Activated T-cell treated with anti-CD3 and anti-CD28 coated beads, Interleukin-2, amount 50 U/mL, for 4 hours (primary cell): ENCODE measurements at places on chromosomes 7 and 10.

DNA sequence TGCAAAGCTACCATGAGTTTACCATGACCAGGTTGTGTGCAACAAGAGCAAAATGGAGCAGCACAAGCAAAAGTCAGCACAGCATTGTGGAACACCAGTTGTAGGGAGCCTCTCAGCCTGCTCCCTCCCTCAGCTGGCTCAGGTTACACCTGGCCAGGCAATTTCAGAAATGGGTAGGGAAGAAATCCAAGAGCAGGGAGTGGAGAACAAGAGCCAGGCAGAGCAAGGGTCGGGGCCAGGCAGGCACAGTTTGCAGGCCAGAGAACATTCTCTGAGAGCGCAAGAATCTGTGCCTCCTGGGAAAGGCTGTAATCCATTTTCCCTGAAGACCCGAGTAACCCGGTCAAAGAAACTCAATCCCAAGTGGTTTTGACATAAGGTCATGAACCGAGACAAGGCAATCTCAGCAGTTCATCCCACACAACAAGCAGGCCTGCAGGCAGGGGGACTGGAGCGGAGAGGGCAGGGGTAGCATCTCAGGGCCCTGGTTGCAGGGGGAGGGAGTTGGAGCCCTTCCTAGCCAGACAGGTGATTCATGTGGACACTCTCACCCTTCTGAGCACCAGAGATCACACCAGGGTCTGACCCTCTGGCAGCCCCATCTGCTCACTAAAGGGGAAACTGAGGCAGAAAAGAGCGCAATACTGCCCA lies 258.4 kb downstream of the PLXNA4 start:
- DNase-seq: no peak

DNA sequence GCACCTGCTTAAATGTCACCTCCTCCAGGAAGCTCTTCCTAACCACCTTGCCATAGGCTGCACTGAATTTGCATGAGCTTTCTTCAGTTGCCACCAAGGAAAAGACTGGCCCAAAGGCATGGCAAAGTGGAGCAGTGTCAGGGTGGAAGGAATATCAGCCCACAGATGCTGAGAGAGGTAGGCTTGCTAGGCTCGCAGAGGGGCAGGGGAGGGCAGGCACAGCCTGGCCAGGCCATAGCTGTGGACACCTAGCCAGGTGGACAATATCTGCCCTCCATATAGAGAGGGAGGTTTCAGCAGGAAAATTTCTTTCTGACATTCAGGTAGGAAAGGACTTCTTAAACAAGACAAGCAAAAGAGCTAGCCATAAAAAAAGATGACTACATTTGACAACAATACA lies 166.3 kb downstream of the GRID1 start:
- no peak for DNase-seq

GRCh38 chr7:29435167-29435566 lies 128.5 kb upstream of the PRR15 start:
- DNase-seq: no peak

DNA sequence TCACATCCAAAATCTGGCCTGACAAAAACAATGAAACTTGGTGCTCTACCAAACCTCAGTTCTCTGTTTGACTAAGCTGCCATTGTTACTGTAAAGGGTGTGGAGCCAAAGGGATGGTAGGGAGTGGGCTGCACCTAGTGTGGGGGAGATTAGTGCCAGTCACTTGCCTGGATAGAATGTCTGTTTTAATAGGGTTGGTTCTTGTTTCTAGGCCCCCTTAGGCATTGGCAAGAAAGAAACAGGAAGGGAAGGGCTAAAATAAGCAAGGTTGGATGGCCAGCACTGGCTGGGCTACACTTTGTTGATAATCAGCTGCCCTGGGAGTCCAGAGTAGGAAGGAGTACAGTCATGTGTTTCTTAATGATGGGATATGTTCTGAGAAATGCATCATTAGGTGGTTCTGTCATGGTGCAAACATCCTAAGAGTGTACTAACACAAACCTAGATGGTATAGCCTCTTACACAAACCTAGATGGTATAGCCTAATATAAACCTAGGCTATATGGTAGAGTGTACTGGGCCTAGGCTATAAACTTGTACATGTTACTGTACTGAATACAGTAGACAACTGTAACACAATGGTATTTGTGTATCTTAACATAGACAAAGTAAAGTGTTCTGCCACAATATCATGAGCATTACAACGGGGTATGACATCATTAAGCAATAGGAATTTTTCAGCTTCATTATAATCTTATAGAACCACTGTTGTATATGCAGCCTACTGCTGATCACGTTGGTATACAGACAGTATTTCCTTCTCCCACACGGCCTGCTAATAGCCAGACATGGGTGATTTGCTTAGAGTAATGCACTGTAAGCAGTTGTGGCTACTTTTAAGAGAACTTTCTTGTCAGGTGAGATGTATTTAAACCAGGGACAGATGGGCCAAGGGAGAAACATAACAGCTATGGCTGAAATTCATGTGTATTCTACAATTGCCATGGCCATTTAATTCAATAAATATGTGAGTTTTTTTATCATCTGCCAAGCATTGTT lies 15.4 kb downstream of the BBIP1 start:
- DNase-seq: no peak

DNA sequence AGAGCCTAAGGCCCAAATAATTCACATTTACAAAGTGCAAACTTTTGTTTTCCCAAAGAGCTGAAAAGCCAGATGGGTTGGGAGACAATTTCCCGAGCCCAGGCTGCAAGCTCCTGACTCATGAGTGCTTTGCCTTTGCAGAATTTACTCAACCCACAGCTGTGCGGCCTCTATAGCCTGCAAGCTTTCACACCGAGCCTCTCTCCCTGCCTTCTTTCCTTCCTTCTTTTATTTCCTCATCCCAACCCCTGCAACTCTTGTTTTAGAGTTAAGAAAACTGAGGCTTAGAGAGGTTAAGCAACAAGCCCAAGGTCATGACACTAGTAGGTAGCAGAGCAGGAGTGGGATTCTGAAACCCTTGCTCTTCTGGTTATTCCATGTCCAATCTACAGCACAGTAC lies 203.0 kb upstream of the GPR26 start:
- no peak for DNase-seq

- no peak for DNase-seq
Observed at GRCh38 chr7:71429083-71429482, 297.1 kb downstream of the GALNT17 start.

GRCh38 chr7:129423700-129424410 lies 10.4 kb upstream of the STRIP2 start:
- DNase-seq: no peak

- DNase-seq: no peak
Observed at GRCh38 chr7:136958016-136958415, 89.6 kb downstream of the CHRM2 start.

- no peak for DNase-seq
Observed at GRCh38 chr7:101717628-101718357, 88.7 kb upstream of the MYL10 start.

GRCh38 chr7:22361795-22362194 lies 4.8 kb upstream of the RAPGEF5 start:
- DNase-seq: no peak

GRCh38 chr7:19305698-19306097 lies 160.5 kb upstream of the FERD3L start:
- DNase-seq: no peak

DNA sequence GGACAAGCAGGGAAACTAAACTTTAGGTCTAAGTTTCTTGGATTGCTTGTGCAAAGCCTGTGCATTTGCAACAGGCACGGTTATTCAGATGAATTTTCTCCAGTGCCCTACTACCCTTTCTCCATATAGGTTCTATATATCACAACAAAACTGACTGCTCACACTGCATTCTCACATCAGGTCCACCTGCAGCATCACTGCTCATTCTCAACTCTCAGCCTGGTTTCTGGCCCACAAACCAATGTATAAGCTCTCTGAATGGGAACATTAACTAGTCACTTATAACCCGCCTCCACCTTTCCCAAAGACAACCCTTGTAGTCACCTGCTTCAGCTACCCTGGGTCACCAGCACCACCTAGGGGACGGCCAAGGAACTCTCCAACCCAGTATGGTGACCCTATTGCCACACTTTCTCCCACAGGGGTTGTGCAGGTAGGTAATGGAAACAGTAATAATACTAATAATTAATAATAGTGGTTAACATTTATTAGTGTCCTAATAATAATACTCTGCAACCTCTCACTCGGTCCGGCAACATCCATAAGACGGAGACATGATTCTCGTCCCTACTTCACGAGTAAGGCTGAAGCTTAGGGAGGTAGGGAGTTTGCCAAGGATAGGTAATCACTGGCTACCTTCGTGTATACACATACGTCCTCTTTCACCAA lies 97.3 kb downstream of the CLEC2L start:
- DNase-seq: peak; percentile 55

DNA sequence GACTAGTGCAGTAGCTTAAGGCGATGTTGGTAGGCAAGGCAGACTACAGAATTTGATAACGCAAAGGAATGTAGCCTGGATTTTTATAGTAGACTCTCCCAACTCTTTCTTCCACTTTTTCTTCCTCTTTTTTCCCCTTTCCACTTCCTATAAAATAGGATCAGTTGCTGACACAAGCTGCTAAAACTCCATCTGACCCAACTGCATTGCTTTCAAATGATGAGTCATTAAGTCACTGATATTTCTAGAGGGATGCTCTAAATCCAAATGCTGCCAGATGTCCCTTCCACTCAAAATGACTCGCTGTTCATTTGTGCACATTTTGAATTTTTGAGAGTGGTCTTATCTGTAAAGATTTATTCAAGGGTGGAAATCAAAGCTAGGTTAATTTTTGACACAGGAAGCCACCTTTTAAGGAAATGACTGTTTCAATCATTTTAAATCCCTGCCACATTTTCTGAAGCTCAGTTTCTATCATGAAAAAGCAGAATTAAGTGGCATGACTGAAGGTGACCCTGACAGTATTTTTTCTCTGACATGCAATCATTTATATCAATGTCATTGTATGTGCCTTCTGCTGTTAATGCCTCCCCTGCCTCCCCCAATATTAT lies 25.8 kb upstream of the SFMBT2 start:
- no peak for DNase-seq

GRCh38 chr7:112080978-112081377 lies 125.2 kb downstream of the DOCK4 start:
- DNase-seq: no peak

GRCh38 chr10:126935263-126935946 lies 30.2 kb downstream of the DOCK1 start:
- no peak for DNase-seq

- DNase-seq: no peak
Observed at GRCh38 chr7:22129819-22130580, 184.3 kb upstream of the CDCA7L start.

DNA sequence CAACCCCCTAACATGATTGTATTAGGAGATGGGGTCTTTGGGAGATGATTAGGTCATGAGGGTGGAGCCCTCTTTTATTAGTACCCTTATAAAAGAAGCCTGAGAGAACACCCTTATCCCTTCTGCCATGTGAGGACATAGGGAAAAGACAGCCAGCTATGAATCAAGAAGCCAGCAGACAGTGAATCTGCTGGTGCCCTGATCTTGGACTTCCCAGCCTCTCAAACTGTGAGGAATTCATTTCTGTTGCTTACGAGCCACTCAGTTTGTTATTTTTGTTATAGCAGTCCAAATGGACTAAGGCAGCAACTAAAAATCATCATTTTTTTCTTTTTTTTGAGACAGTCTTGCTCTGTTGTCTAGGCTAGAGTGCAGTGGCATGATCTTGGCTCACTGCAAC lies 59.8 kb downstream of the SLC18A2 start:
- no peak for DNase-seq

GRCh38 chr7:7424151-7424873 lies 111.4 kb downstream of the COL28A1 start:
- DNase-seq: peak; percentile 17

DNA sequence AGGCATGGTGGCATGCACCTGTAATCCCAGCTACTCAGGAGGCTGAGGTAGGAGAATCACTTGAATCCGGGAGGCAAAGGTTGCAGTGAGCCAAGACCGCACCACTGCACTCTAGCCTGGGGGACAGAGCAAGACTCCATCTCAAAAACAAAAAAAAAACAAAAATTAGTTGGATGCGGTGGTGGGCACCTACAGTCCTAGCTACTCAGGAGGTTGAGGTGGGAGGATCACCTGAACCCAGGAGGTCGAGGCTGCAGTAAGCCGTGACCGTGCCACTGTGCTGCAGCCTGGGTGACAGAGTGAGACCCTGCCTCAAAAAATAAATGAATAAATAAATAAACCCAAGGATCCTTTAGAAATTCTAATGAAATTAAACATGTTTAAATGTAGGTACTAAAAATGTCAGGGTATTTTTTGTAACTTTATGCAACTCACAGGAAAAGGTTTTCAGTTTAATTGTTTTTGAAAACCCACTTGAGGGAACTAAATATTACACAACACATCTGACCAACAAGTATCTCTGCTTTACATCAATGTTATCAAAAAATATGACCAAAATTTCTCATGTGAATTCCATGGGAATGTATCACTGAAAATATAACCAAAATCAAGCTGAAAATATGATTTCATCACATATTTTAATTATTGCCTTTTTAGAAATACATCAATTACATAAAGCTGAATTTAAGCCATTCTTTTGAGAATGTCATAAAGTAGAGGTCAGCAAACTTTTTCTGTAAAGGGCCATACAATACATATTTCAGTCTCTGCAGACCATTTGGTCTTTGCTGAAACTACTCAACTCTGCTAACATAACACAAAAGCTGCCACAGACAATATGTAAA lies 23.9 kb downstream of the UPF2 start:
- DNase-seq: no peak

- no peak for DNase-seq
Observed at GRCh38 chr7:91064052-91064451, 200.2 kb upstream of the FZD1 start.

GRCh38 chr7:113828581-113828980 lies 90.2 kb downstream of the PPP1R3A start:
- no peak for DNase-seq

- DNase-seq: no peak
Observed at GRCh38 chr10:112839928-112840654, 110.0 kb upstream of the TCF7L2 start.

DNA sequence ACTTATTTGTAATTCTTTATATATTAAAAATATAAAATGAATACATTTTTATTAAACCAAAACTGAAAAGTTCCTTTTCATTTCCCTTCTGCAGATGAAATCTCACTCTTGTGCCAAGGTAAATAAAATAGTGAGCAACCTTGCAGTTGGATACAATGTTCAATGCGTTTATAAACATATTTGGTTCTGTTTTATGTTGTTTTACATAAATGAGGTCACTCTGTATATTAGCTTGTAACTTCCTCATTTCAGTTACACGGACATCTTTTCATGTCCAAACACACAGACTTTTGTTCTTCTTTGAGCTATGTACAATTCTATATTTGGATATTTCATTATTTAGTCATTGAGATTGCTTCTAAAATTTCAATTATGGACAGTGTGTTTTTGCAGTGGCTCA lies 107.7 kb downstream of the BBS9 start:
- DNase-seq: no peak

DNA sequence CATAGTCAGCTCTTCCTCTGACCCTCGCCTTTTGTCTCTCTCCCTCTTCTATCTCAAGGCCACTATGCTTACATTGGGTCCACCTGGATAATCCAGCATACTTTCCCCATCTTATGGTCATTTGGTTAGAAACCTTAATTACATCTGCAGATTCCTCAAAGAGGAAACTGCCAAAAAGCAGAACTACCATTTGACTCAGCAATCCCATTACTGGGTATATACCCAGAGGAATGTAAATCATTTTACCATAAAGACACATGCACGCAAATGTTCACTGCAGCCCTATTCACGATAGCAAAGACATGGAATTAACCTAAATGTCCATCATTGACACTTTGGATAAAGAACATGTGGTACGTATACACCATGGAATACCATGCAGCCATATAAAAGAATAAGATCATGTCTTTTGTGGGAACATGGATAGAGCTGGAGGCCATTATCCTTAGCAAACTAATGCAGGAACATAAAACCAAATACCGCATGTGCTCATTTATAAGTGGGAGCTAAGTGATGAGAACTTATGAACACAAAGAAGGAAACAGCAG lies 114.8 kb upstream of the NPY start:
- DNase-seq: no peak
